Glutamatergic neuron (in vitro differentiated cells): ENCODE measurements at places on chromosomes 11 and 22. TPM values are rescaled to one million over a fixed set of nuclear protein-coding genes. Genes with fewer than 3 reads are reported as not detected.
A peak's percentile ranks its signal among the peaks of the same experiment; 100 is the strongest.

DNA sequence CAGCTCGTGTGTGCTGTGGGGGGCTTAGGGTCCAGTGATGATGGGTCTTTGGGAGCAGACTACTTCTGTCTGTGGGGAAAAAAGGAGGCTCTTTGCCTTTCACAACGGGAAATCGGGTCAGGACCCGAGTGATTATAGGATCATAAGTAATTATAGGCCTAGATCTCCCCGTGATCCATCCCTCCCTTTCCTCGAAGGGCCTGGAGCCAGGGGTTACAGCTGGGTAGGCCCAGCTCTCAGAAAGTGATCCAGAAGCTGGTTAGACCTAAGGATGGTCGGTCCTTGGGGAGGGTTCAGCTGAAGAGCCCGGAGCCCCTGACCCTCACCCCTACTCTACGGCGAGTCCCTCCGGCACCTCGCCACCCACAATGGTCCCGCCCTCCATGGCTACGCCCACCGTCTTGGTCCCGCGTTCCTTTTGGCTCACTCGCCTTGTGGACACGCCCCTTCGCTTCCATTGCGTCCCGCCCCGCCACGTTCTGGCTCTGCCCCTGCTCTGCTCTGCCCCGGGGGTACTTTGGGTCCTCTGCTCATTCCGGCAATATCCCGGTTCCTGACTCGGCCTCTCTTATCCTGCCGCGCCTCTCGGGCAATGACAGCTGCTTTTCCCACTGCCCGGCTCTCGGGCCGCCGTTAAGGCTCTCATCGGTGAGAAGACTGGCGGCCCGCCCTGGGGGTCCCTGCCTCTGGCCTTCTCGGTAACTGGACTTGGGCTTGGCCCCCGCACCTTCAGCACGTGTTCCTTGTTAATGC is 5.0 kb downstream of the IGSF22 start:
- DNase-seq = peak; percentile 92

GRCh38 chr22:37219533-37219932 is 7.3 kb upstream of the SSTR3 start:
- no peak for DNase-seq

DNA sequence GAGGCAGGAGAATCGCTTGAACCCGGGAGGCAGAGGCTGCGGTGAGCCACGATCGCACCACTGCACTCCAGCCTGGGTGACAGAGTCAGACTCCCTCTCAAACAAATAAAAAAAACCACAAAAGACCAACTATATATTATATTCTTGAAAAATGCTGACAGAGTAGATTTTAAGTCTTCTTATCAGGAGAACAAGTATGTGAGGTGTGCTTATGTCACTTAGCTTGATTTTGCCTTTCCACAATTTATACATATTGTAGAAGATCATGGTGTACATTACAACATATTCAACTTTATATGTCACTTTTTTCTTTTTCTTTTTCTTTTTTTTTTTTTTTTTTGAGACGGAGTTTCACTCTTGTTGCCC is 24.1 kb upstream of the CARS1 start:
- DNase-seq = no peak

DNA sequence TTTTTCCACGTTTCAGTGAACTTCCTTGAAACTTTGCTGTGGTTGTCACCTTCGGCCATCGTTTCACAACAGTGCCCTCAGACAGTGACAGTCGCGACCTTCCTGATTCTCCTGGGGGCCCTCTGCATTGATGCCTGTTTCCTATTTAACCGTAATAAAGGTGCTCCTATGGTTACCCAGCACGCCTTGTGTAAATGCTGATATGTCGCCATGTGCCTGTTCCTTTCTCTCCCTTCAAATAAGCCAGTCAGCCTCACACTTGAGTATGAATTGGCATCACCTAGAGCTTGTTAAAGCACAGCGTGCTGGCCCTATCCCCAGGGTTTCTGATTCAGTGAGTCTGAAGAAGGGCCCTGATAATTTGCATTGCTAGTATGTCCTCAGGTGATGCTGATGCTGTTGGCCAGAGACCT is 104.8 kb downstream of the MICAL2 start:
- DNase-seq = no peak

GRCh38 chr22:26457661-26458272 is 25.8 kb downstream of the HPS4 start:
- no peak for DNase-seq

GRCh38 chr11:85572056-85572455 is 55.1 kb downstream of the DLG2 start:
- no peak for DNase-seq

DNA sequence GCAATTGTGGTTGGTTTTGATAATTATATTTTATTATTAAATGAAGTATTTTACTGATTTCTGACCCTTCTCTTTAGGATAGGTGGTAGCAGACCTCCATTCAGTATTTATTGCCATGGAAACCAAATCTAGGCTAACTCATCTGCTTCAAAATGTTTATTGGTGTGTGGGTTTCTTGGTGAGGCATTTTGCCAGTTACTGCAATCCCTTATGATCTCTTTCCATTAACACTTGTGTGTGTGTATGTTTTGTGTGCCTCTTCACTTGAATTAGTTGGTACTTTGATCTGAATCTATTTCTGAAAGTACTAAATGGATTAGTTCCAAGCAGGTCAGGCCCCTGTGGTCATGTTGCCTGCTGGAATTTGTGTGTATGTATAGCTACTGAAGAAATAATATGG is 184.4 kb upstream of the C11orf87 start:
- no peak for DNase-seq

DNA sequence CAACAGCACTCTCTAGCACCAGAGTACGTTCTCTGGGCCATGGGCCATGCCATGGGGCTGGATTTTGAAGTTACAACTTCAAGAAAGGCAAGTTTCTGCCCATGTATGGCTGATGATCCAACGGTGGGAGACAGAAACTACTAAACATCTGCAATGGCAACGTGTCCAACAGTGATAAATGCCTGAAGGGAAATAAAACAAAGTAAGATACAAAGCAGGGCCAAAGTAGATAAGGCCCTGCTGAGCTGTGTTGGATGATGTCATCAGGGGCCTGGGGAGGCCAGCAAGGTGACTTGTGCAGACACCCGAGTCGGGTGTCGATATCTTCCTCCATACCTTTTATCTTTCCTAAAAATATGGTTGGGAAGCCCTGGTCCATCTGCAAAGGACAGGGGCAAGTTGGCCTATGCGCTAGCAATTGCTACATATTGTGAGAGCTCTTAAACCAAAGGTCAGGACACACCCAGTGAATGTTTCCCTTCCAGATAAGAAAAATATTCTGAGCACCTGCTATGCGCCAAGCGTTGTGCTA is 487.2 kb downstream of the MN1 start:
- DNase-seq = no peak

DNA sequence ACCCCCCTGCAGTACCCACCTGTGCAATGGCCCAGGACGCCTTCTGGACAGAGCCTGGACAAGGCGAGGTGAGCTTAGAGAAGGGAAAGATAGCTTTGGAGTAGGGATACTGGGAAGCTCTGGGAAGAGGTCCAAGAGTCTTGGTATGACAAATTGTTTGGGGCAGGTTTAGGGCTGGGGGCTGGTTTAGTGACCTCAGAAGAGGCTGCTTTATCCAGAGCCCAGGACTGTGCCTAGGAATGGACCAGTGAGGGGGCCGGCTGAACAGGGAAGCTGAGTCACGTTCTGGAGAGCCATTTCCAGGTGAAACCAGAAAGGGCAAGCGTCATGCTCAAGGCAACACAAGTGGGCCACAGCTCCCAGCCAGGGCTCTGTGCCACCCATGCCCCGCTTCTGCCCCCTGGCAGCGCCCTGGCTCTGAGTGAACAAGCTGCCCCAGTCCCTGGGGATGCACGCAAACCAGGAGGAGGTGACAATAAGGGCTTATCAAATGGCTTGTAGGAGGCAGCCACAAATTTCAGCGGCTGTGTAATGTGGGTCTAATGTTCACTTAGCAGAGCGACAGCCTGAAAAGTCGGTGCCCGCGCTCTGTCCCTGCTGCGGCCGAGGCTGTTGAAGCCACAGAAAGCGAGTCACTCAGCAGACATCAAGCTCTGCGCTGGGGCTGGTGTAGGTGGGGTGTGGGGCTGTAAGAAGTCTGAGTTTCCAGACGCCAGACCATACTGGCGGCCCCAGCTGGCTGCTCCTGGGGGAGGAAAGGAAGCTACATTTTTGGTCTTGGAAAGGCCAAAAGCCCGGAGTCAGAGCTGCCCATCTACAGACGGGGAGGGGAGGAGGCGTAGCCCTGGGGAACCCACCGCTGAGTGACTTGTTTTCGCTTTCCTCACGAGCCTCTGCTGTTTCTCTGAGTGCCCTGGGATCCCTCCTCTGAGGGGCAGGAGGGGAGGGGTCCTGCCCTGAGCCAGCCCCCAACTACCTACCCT is 18.3 kb upstream of the SYT7 start:
- DNase-seq = peak; percentile 69

GRCh38 chr11:76329084-76329648 is 51.8 kb downstream of the THAP12 start:
- DNase-seq = no peak

GRCh38 chr22:38412435-38413084 is 42.4 kb downstream of the KCNJ4 start:
- DNase-seq = no peak

GRCh38 chr22:39526736-39527171 is 5.8 kb downstream of the RPS19BP1 start:
- no peak for DNase-seq

DNA sequence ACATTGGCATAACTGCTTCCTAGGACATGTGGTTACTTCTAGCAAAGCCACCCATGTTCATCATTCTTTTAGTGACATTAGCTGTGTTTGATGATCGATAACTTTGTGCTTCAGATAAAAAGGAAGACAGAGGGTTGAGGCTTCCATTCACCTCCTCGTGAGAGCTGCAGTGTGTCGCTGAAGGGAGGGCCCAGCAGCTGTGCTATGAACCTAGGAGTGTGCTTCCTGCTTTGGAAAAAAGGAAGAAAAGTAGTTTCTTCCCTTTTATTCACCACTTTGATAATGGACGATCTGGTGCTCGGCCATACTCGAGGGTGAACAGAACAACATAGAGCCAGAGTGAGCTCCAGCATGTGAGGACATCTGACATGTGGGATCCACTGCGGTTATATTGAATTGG is 6.1 kb upstream of the RFPL2 start:
- no peak for DNase-seq

- DNase-seq = no peak
Measured at GRCh38 chr11:126153006-126153405, 58.4 kb downstream of the RPUSD4 start.

- no peak for DNase-seq
Measured at GRCh38 chr11:35029979-35030682, 108.8 kb upstream of the CD44 start.

DNA sequence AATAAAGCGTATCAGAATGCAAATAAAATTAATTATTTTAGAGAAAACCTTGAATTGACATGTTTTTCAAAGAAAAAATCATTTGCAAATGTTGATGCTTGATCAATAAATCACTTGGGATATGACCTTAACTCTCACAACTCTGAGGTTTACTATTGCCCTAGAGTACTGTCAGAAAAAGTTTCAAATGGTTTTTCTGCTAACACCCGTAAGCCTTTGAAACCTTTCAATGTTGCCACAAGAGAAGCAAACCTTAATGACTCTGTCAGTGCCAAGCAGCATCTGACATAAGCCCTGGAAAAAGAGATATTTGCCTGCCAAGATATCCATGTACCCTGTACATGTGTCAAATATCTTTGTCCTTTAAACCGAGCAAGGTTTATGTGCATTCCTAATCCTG is 384.3 kb upstream of the ARHGAP42 start:
- DNase-seq = no peak

- no peak for DNase-seq
Measured at GRCh38 chr11:68028802-68029545, 1.5 kb upstream of the NDUFS8 start.

- DNase-seq = no peak
Measured at GRCh38 chr22:31126128-31126868, 3.5 kb downstream of the INPP5J start.

- no peak for DNase-seq
Measured at GRCh38 chr22:40325315-40325714, 21.0 kb upstream of the ADSL start.

DNA sequence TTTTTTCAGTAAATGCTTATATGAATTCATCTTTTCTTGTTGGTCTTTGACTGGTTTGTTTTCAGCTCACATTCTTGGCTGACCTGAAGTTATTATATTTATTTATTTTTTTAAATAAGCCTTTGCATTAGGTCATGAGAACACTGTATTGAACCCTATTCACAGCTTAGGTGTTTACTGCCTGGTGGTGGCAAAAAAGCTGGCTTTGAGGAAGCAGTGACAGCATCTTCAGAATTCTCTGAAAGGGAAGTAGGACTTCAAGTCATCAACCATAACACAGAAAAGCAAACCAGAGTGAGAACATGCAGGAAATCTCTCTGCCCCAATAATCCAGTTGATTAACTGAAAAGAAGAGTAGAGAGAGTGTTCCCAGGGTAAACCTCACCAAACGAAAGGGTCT is 30.3 kb upstream of the MMP13 start:
- DNase-seq = no peak

DNA sequence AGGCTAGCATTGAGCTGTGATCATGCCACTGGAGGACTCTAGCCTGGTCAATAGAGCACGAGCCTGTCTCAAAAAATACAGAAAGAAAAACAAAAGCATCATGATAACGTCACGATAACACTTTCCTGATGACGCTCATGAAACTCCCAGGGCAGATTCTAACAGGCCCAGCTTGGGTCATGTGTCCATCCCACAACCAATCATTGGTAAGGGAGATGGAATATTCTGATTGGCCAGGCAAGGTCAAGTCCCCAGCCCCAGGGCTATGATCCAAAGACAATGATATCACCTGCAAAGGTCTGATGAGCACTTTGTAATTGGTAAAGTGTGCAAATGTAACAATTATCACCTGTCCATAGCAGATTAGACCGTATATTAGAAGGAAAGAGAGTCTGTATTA is 21.5 kb upstream of the DDX6 start:
- no peak for DNase-seq

GRCh38 chr22:43389227-43389836 is 22.5 kb upstream of the MPPED1 start:
- DNase-seq = no peak

DNA sequence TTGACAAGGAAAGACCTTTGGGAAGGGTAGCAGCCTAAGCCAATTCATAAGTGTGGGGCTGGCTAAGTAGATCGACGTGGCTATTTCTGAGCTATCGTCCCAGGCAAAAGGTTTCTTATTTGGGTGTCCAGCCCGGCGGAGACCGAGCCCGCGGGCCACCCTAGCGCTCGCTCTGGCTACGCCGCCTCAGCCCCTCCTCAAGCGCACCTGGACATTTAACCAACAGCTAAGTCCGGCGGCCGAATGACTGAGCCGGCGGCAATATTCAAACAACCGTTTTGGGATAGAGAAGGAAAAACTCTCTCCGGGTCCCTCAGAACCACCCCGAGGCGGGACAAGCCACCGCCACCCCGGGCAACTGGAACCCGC is 457 bp downstream of the RNF141 start:
- DNase-seq = no peak

TBX10 gene
- total RNA-seq = not detected

LUZP2 gene
- 0.96 TPM for total RNA-seq

ANGPTL5 gene
- not detected for total RNA-seq

UPK3A gene
- total RNA-seq = not detected

UQCR10 gene
- total RNA-seq = 77.7 TPM

POU2AF3 gene
- total RNA-seq = not detected

ANO1 gene
- total RNA-seq = not detected

PATE4 gene
- not detected for total RNA-seq

RAB1B gene
- 85.4 TPM for total RNA-seq

GAL gene
- 37.6 TPM for total RNA-seq

PCF11 gene
- total RNA-seq = 46.7 TPM

MAPK1 gene
- total RNA-seq = 148 TPM

IFITM10 gene
- 5.4 TPM for total RNA-seq

GGT1 gene
- total RNA-seq = 3.1 TPM

RTN4R gene
- total RNA-seq = 38.3 TPM
